ENCODE measurements at places on chromosomes 2 and 18.
A peak's percentile ranks its signal among the peaks of the same experiment; 100 is the strongest.

GRCh38 chr2:37326866-37327634 lies 2.4 kb upstream of the PRKD3 start:
- DNase-seq, result no peak

- DNase-seq, result no peak
Measured at GRCh38 chr18:58803978-58804377, 60.7 kb upstream of the ZNF532 start.

- DNase-seq, result no peak
Measured at GRCh38 chr18:35775887-35776286, 194.3 kb downstream of the GALNT1 start.

- DNase-seq, result no peak
Measured at GRCh38 chr18:3513481-3513880, 63.5 kb downstream of the TGIF1 start.

GRCh38 chr2:96587843-96588242 lies 50.3 kb downstream of the KANSL3 start:
- no peak for DNase-seq

- no peak for DNase-seq
Measured at GRCh38 chr2:239142806-239143205, 258.0 kb downstream of the HDAC4 start.

- DNase-seq, result no peak
Measured at GRCh38 chr2:190802626-190803209, 77.9 kb upstream of the GLS start.

DNA sequence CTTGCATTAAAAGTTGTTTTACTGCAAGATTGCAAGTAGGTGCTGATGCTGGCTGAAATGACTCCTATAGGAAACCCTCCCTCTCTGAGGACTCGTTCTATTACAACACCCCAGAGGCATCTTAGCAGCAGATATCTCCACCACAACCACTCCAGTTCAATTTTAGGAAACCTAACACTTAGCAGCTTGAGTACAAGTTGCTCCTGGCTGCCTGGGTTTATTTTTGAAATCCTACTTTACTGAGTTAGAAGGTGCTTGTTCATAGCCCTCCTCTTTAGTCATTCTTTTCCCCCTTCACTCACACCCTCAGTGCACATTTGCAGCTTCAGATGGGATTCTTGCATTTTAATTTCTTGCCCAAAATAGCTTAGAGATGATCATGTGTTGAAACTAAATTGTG lies 111.5 kb downstream of the MTCL1 start:
- no peak for DNase-seq

DNA sequence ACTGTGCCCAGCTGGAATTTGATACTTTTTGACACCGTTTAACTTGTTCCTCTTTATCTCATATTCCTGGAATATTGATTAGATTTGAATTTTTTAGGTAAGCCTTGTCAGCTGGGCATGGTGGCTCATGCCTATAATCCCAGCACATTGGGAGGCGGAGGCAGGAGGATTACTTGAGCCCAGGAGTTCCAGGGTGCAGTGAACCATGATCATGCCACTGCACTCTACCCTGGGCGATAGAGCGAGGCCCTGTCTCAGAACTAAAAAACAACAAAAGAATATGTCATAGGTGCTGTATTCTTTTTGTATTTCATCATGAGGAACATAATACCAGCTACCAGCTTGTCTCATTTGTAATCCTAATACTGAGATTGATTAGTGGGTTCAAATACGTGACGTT lies 90.3 kb downstream of the ZNF532 start:
- no peak for DNase-seq

DNA sequence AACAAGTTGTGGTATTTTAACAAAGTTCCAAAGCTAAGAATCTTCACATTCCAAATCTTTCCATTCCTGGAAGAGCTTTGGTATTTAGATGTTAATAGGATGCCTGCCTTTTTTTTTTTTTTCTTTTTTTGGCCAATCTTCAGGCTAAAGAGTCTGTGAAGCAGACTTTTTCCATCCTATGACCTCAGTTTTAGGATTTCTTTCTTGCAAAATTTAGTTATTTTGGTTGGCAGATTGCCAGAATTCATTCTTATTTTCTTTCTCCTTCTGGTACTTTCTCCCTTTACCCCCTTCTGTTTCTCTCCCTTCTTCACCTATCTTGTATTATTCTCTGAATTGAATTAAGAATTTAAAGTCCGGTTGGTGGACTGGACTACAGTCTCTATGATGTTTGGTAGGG lies 217.8 kb upstream of the REV1 start:
- DNase-seq, result no peak

GRCh38 chr18:9206421-9206820 lies 69.8 kb downstream of the ANKRD12 start:
- no peak for DNase-seq

DNA sequence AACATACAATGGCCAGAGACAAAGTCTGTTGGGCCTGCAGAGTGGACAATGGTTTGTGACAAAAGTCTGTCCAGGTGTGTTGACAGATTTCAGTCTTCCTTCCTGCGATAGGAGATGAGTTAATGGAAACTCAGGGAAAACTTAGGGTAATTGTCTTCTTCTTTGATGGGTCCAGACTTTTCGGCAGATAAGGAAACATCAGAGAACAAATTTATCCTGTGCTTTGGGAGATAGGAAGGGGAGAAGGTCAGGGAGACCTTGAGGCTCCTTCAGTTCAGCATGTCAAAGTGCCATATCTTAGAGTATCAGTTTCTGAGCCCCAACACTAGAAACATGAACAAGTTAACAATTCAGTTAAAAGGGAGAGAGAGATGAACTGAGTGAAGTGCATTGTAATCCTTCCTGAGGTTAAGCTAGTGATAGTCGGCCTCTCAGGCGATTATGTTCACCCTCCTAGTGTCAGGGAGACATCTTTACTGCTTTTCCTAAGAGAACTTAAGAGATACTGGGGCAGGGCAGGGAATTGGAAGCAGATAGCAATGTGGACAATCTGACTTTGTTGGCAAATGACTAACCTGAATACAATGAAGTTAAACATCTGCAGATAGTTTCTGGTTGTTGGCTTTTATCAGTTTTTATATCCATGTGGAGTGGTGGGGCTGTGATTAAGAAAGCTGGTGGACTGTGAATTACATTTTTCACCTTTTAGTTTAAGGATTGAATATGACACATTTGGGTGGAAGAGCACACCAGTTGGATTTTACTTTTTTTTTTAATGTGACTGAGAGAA lies 248.8 kb upstream of the FN1 start:
- no peak for DNase-seq

GRCh38 chr2:16160281-16161084 lies 220.1 kb downstream of the MYCN start:
- no peak for DNase-seq

DNA sequence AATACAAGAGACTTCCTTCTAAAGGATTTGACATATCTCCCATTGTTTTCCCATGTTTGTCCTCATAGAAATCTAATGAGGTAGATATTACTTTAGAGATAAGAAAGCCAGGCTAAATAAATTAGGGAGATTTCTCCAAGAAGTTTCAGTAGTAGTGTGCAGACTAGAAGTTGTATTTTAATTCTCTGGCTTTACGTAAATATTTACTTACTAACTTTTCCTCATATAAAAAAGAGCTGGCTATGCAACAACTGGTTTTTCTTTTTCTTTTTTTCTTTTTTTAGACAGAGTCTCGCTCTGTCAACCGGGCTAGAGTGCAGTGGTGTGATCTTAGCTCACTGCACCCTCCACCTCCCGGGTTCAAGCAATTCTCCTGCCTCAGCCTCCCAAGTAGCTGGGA lies 60.6 kb upstream of the ACYP2 start:
- no peak for DNase-seq

DNA sequence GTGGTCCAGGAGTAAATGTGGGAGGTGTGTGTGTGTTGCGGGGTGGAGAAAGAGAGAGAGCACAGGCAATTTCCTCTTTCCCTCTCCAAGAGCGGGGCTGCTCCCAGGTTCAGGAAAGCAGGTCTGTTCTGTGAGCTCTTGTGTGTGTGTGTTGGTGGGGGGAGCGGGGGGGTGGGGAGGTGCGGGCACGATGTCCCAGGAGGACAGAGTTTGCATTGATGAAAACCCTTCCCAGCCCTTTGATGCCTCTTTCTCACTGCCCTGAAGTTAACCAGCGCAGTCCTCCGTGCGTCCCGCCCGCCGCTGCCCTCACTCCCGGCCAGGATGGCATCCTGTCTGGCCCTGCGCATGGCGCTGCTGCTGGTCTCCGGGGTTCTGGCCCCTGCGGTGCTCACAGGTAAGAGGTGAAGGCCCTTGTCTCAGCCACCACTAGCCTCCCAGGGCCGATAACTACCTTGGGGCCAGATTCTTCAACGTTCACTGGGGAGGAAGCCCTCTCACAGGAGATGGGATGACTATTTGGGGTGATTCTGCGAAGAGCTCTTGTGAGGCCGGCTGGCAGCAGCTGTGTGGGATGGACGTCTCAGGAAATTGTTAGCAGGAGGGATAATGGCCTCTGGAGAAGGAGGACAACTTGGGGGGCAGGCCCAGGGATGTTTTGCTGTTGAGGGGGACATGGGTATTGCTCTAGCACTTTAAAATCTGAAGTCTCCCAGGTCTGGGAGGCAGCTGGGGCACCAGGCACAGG lies at the start of gene SNORC:
SNORC (plus strand) TSS at position 247 of the 748 bp plus-strand sequence; CDS start at position 325, 78 bp downstream.
- DNase-seq, result no peak

DNA sequence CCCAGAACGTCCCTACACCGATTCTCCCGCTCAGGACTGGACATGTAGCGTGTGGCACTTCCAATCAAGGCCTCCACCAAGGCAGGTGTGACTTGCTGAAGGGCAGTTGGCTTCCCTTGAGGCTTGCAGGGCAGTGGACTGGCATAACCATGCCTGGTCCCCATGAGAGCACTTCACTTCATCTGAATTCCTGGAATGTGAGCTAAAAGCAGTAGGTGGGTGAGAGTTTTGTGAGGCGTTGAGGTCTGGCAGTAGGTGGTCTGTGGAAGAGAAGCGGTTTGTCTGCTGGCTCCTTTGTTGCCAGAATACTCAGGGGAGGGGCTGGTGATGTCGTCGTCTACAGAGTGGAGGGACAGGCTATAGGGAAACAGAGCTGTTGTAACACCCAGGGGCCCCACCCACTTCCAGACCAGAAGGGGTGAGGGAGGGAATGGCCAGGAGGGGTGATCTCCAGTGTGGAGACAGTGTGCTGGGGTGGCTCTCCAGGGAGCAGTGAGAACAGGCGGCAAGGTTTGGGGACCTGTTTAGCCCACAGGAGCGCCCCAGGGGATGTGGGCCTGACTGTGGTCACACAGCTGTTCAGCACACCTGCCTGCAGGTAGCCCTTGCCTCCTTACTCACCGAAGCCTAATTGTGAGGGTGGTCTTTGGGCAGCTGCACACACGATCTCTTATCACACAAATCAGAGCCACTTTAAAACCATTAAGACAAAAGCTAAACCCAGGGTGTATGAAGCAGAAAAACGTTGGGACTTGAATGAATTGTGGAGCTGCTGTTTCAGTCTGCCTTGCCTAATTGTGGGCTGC lies 21.5 kb upstream of the ALKAL2 start:
- no peak for DNase-seq

GRCh38 chr2:1742681-1743395 lies 1.5 kb downstream of the PXDN start:
- peak; percentile 94 for DNase-seq

DNA sequence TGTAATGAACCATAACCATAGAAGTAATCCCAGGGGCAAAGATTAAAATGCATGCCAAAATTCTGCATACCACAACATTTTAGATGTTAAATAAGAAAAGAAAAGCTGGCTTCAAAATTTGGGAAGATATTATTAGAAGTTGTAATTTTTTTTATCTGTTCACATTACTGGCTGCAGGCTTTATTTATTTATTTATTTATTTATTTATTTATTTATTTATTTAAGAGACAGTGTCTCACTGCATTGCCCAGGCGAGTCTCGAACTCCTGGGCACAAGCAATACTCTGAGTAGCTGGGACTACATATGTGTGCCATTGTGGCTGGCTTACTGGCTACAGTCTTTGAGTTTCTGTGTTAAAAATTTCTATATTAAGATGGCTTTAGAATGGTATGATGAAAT lies 66.5 kb upstream of the PNPT1 start:
- no peak for DNase-seq

DNA sequence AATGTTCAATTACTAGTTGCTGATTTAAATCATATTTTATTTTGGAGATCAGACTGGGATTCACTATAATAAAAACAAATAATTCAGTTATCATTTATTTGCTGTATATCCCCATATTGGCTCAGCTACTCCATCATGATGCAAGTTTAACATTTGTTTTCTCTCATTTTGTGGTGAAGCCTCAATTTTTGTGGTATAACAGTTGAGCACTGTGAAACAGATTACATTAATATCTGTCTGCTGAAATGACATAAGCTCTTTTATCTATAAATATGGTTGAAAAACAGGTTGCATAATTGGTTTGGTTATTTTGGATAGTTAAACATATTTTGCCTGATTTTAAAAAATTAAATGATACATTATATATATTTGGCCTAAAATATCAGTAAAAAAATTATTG lies 67.7 kb downstream of the DPP4 start:
- no peak for DNase-seq

DNA sequence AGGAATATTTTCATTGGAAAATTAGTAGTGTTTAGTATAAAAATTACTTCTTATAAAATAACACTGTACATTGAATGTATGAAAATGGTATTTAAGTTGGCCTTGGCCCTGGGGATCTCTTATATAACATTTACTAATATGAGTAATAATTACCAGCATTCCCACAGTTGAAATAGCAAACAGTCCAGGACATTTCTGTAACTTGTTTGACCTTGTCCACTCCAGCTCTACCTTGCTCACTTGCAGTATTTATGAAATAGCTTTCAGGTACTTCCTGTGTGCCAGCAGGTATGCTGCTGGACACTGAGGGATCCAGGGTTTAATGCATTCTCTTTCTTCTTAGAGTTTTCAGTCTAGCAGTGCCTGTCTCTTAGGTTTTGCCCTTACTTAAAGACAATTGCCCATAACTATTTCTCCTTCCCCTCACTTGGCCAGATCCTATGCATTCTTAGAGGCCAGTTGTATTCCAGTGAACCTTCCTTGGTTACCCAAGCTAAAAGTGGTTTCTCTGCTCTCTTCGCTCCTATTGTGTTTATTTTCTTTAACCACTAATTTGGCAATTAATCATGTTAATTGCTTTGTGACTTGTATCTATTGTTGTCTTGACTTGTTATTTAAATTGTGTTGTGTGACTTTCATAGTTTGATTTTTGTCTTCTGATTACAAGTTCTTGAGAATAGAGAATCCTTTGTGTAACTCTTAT lies 25.9 kb downstream of the BABAM2 start:
- DNase-seq, result no peak

DNA sequence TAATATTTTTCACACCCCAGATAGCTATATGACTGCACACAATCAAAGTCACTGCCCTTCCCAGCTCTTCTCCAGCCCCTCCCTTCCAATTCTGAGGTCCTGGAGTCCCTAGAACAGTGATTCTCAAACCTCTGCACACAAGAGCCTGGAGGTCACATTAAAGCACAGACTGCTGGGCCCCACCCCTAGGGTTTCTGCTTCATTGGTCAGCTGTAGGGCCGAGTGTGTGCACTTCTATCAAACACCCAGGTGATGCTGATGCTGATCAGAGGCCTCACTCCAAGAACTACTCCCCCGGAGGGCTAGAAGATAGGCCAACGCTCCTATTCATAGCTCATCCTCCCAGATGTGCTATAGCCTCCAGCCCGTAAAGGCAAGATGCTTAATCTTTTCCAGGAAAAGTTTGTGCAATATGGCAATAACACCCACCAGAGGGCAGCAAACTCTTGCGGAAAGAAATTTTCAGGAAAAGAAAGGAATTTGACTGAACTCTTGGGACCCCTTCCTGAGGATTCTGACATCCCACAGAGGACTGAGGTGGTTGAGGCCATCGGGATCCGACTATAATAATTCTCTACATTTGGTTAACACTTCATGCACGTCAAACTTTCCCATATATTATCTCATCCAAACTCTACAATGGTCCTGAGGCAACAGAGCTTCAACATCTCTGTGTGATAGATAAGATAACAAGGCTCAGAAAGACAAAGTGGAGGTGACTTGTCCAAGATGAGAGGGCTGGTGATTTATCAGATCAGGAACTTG lies 194.2 kb upstream of the PKDCC start:
- DNase-seq, result peak; percentile 59

All from right kidney (tissue), 9 donors.